ENCODE measurements at places on chromosomes 1 and 21. TPM values are rescaled to one million over a fixed set of nuclear protein-coding genes. Genes with fewer than 3 reads are reported as not detected.
A peak's percentile ranks its signal among the peaks of the same experiment; 100 is the strongest.

DNA sequence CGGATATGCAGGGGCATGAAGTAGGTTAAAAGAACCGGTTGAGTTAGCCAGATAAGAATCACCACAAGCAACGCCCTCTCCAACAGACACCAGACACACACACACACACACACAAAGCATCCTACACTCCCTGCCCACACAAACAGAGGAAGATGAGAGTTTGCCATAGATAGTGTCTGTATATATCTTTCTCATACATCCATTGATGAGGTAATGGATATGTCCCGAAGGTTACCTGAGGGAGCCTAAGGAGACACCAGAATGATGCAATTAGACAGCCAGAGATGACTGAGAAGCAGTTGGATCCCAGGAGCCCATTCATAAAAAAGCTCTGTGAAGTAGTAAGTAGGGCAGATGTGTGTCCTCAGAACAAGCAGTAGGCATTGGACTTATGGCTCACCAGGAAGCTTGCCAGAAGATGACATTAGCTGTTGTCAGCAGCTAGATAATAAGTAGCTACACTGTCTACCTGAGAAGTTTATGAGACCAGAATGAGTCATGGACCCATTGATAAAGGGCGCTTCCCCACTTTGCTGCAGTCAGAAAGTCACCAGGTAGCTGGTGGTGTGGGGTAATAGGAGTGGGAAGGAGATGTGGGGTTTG is 247.0 kb downstream of the KCNT2 start:
- H3K27me3 ChIP-seq, result no peaks in the 10 kb centered on the region
- H3K36me3 ChIP-seq, result no peaks in the 10 kb centered on the region
- no peaks in the 10 kb centered on the region for H3K4me1 ChIP-seq
- no peak overlapping the region for H3K4me3 ChIP-seq

GRCh38 chr1:207388721-207389120 is 65.4 kb upstream of the CR2 start:
- DNase-seq, result no peak
- H3K36me3 ChIP-seq, result peaks cover 11% of the 10 kb centered on the region
- no peaks in the 10 kb centered on the region for H3K27me3 ChIP-seq
- peaks cover 17% of the 10 kb centered on the region for H3K4me1 ChIP-seq
- H3K27ac ChIP-seq, result no peak overlapping the region

DNA sequence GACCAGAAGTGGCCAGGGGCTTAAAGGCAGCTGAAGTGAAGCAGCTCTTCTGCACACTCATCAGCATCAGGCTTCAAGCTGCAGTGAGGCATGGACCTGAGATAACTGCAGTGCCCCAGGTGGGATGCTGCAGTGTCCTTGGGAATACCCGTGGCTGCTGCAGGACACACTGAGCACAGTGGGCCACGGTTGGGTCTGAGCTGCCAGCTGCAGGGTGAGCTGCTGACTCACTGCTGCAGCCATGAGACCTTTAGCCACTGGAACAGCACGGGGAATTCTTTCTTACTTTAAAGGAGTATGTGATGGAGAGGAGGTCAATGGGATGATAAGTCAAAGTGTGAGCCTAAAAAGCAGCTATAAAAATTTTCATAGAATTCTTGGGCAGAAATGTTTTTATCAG is 102.1 kb downstream of the XCL2 start:
- no peak for DNase-seq
- no peak overlapping the region for H3K27ac ChIP-seq
- peaks cover 58% of the 10 kb centered on the region for H3K4me1 ChIP-seq
- H3K27me3 ChIP-seq, result no peaks in the 10 kb centered on the region
- H3K4me3 ChIP-seq, result no peak overlapping the region
- H3K36me3 ChIP-seq, result peaks cover 3% of the 10 kb centered on the region

GRCh38 chr1:174194461-174194860 is 35.1 kb downstream of the RABGAP1L start:
- peaks cover 35% of the 10 kb centered on the region for H3K4me1 ChIP-seq
- peak overlapping the region; percentile 71 for H3K27ac ChIP-seq
- H3K36me3 ChIP-seq, result peaks cover under 1% of the 10 kb centered on the region
- no peaks in the 10 kb centered on the region for H3K27me3 ChIP-seq
- no peak for DNase-seq

JAM2 gene
- total RNA-seq, result 2.0 TPM

KIF17 gene
- total RNA-seq, result not detected

GRCh38 chr1:156203331-156203730 is 9.4 kb downstream of the SLC25A44 start:
- no peak for DNase-seq
- no peak overlapping the region for H3K4me3 ChIP-seq
- no peaks in the 10 kb centered on the region for H3K27me3 ChIP-seq
- H3K4me1 ChIP-seq, result peaks cover 31% of the 10 kb centered on the region
- no peak overlapping the region for H3K27ac ChIP-seq

DNA sequence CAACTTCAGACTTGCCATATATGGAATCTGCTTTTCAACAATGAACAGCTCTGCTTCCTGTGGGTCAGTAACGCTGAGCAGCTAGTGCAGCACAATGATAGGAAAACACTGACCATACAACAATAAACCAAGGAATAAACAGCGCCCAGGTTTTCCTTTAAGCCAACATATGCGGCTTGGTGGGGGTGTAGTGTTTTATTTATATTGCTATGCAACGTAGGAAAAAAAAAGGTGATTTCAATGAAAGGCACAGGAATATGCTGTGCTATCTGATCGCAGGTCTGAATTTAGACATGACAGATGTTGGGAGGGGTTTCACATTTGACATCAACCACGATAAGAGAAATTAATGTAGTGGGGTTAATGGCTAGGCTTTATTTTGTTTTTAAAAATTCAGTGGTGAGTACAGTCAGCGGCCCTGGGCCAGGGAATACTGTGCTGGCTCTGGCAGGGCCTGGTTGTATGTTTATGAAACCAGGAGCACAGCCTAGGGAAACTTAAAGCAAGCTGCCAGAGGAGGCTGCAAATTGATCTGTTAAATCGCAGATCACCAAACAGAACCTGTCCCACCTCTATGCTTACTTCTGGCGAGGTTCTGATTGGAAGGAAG is 4.3 kb downstream of the TSPAN2 start:
- no peak for DNase-seq
- H3K4me1 ChIP-seq, result peaks cover 5% of the 10 kb centered on the region
- H3K4me3 ChIP-seq, result no peak overlapping the region
- H3K36me3 ChIP-seq, result no peaks in the 10 kb centered on the region

CASP9 gene
- 13.4 TPM for total RNA-seq

- no peaks in the 10 kb centered on the region for H3K4me1 ChIP-seq
- H3K27ac ChIP-seq, result no peak overlapping the region
- no peak for DNase-seq
- H3K4me3 ChIP-seq, result no peak overlapping the region
- no peaks in the 10 kb centered on the region for H3K27me3 ChIP-seq
- no peaks in the 10 kb centered on the region for H3K36me3 ChIP-seq
Measured at GRCh38 chr21:15692711-15693110, 37.1 kb upstream of the USP25 start.

- peak; percentile 82 for DNase-seq
- H3K27me3 ChIP-seq, result peaks cover 9% of the 10 kb centered on the region
- H3K27ac ChIP-seq, result peak overlapping the region; percentile 91
- H3K4me3 ChIP-seq, result no peak overlapping the region
- peaks cover 40% of the 10 kb centered on the region for H3K4me1 ChIP-seq
- H3K36me3 ChIP-seq, result peaks cover 16% of the 10 kb centered on the region
Measured at GRCh38 chr21:45592208-45592619, 50.0 kb upstream of the SLC19A1 start.

DNA sequence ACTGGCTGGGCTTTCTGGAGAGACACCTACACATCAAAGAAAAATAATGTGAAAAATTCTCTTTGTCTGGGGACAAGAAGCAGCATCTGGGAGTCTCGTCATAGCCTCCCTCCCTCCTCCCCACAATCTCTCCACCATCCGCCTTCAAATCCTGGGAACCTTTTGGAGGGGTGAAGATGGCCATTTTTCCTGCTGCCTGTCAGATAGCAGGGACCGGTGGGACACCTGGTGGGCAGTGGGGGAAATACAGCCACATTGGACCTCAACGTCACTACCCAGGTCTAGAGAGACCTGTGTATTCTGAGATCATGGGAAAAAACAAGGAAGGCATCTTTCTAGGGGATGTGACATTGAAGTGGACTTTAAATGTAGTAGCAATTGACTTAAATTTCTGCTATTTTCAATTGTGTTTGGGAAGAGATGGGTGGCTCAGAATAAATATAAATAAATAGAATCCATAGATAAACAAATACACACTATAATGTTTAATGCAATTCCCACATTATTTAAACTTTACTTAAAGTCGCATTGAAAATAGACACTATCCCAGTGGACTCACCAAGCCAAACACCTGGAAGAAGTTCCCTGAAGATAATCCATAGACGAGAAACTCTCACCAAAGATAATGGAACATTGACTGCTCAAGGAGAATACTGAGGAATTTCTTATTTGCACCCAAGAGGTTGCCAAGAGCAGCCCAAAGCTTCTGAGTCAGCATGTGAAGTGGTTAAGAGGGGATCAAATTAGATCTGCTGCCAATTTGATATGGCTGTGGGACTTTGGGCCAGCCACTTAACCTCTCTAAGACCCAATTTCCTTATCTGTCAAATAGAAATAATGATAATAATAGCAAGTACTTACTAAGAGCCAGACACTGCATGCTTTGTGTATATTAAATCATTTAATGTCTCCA is 147.6 kb upstream of the CAMK1G start:
- no peak overlapping the region for H3K27ac ChIP-seq
- H3K4me3 ChIP-seq, result no peak overlapping the region
- H3K27me3 ChIP-seq, result peaks cover 5% of the 10 kb centered on the region

- no peaks in the 10 kb centered on the region for H3K4me1 ChIP-seq
- H3K4me3 ChIP-seq, result no peak overlapping the region
- DNase-seq, result no peak
- H3K36me3 ChIP-seq, result no peaks in the 10 kb centered on the region
Measured at GRCh38 chr1:198423673-198424072, 116.8 kb downstream of the ATP6V1G3 start.

DNA sequence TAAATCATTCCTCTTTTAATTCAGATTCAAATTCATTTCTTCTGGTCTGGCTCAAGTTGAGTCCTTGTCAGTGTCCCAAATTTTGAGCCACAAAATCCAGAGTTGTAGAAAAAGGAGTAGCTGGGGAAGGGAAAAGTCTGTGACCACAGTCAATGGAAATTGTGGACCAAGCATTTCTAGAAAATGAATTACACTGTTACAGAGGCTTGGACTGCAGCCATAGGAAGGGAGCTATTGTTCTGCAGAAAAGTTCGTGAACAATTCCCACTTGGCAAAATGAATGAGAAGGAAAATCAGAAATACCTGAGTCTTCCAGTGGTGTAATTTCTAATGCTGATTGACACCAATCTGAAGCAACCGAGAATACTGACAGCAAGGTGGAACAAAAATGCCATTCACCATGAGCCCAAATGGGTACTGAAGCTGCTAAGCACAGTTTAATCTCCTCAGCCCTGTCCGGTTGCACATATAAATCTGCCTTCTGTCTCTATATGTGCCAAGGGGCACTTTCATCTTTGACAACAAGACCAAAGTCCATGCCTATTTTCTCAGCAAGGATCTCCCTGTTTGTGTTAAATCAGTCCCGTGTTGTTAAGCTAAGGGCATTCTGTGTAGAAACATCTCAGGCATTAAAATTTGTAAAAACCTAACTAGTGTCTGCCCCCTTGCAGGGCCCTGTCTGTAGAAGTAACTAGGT is 51.3 kb downstream of the TEX35 start:
- no peak for DNase-seq
- H3K4me3 ChIP-seq, result no peak overlapping the region
- H3K27me3 ChIP-seq, result peaks cover 6% of the 10 kb centered on the region
- no peaks in the 10 kb centered on the region for H3K4me1 ChIP-seq

DNA sequence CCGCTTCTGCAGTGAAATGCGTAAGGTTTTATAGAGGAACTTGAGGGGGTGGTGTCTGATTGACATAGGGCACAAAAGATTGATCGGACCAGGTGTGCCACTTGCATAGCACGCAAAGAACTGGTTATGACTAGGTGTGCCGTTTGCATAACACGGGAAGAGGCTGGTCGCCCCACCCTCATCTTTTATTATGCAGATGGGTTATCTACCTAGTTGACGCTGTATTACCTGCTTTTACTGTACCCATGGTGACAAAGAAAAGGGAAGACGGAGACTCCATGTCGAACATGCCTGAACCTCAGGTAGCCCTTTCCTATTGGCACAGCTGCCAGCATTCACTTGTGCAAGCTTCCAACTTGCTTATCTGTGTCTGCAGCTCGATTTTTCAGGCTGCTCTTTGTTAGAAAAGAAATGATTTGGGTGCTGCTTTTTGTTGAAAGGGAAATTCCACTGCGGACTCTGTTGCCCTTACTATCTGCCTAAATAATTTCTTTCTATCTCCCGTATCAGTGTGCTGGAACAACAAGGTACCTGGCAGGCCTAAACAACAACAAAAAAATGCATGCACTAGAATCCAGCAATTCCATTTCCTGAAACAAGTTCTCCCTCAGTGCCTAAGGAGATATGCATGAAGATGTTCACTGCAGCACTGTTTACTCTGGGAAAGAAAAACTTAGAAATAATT is 194.4 kb upstream of the KAZN start:
- H3K27me3 ChIP-seq, result peaks cover 19% of the 10 kb centered on the region
- H3K4me1 ChIP-seq, result no peaks in the 10 kb centered on the region
- no peak overlapping the region for H3K4me3 ChIP-seq
- no peaks in the 10 kb centered on the region for H3K36me3 ChIP-seq
- no peak overlapping the region for H3K27ac ChIP-seq

- no peak overlapping the region for H3K27ac ChIP-seq
- no peaks in the 10 kb centered on the region for H3K36me3 ChIP-seq
- DNase-seq, result no peak
- no peak overlapping the region for H3K4me3 ChIP-seq
Measured at GRCh38 chr1:237013608-237014007, 9.4 kb upstream of the MT1HL1 start.

DNA sequence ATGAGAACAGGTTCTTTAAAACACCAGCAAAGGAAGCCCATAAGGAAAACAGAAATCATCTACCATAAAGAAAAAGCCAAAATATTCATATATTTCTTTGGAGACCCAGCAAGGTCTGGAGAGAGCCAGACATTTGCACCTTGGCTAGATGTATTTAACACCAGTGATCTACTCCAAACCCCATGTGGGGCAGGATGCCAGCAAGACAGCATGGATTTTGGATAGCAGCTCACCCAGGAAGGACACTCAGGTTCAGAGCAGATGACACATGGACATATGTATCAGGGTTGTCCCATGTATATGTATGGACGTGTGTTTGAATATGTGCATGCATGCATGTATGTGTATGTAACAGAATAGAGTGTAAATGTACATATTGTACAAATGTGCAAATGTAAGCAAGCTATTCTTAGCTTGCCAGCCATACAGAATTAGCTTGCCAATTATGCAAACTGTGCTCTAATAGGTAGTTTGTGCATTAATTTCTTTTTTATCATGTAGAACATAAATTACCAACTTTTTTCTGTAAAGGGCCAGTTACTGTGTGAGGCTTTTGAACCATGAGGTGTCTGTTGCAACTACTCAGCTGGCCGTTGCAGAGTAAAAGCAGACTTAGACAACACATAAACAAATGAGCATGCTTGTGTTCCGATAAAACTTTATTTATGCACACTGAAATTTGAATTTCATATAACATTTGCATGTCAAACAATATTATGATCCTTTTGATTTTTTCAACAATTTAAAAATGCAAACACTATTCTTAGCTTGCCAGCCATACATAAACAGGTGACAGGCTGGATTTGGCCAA is 73.5 kb upstream of the KAZN start:
- no peaks in the 10 kb centered on the region for H3K27me3 ChIP-seq
- no peak for DNase-seq
- no peaks in the 10 kb centered on the region for H3K36me3 ChIP-seq
- no peak overlapping the region for H3K27ac ChIP-seq
- H3K4me1 ChIP-seq, result no peaks in the 10 kb centered on the region

GRCh38 chr1:35847935-35848565 is 35.0 kb upstream of the AGO1 start:
- DNase-seq, result no peak
- H3K4me1 ChIP-seq, result no peaks in the 10 kb centered on the region
- no peak overlapping the region for H3K4me3 ChIP-seq
- H3K27ac ChIP-seq, result no peak overlapping the region
- H3K27me3 ChIP-seq, result no peaks in the 10 kb centered on the region
